Stimulated activated CD4-positive, alpha-beta T cell treated with anti-CD3 and anti-CD28 coated beads, Interleukin-1b, Interleukin-23, amount 100 ng/mL, for 24 hours (primary cell): ENCODE measurements at places on chromosomes 2 and 18.

DNA sequence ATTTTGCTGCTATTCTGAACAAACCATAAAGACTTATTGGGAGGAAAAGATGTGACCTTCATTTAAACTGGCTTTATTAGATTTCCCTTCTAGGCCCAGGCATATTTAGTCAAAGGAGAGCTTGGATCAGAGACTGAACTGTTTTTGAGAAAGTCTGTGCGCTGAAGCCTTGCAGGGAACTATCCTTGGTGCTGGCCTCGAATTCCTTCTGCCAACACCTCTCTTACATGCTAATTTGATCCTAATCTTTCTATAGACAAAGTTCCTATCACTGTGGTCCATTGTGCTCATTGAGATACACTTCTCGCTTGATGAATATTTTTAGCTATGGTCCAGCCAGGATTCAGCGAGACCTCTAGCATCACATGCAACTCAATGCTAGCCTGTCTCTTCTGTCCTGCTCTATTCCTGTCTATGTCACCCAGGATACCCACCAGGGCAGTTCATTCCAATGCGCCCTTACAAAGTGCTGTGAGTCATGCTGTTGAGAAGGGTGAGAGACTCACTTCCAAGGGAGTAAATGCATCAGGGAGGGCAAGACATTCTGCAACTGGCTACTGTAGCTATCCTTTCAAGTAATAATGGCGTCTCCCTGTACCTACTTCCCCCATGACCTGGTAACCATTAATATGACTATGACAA is 356.7 kb upstream of the LYPD1 start:
- no peak for DNase-seq

- DNase-seq = no peak
These were observed 46.7 kb downstream of the REEP1 start for GRCh38 chr2:86290596-86291327.

GRCh38 chr18:48371854-48372602 is 37.2 kb downstream of the ZBTB7C start:
- no peak for DNase-seq

DNA sequence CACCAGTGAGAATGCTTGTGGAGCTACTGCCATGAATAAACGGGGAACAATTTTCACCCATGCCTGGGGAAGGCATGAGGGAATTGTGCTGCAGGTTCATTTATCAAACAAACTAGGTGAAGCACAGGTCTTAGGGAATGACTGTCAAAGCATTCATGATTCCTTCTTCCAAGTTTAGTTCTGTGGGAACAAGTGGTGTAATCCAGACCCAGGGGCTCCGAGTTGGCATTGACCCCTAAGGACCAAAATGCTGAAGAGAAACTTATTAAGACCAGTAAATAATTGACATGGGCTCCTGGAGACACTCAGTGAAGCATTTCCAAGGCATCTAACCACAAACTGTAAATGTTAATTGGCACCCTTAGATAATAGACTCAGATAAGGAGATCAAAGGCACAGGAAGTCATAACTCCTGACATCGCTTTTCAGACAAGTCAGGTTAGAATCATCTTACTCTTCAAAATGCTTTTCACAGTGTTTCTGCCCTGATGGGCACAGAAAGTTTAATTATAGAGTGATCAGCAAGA is 96.9 kb downstream of the SPP2 start:
- no peak for DNase-seq

DNA sequence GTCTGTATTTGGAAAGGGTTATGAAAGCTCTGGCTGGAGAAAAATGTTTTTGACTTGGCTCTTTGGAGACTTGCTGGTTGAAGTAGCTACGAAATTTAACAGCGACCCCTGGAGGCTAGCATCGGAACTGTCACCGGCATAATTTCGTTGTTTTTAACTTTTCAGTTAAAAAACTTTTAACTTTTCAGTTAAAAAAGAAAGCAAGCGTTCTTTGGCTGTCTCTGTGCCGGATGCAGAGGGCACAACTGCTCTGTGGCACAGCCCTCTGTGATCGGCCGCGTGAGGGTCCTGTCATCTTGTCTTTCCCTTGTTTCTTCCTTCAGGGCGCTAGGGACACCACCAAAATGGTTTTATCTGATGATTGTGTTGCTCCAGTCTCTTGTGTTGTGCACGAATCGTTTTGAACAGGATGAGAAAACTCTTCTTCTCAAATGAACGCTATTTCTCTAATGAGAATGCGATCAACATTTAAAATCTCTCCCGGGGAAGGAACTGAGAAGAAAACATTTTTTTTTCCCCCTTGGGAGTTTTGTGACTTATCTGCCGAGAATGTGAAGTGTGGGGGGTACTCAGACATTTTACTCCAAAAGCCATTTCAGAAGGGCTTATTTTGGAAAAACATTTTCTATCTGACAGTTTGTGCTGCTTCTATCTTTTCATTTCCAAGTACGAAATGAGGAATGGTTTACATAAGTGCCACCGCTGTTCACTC is 57.1 kb downstream of the ADCYAP1 start:
- peak; percentile 13 for DNase-seq

DNA sequence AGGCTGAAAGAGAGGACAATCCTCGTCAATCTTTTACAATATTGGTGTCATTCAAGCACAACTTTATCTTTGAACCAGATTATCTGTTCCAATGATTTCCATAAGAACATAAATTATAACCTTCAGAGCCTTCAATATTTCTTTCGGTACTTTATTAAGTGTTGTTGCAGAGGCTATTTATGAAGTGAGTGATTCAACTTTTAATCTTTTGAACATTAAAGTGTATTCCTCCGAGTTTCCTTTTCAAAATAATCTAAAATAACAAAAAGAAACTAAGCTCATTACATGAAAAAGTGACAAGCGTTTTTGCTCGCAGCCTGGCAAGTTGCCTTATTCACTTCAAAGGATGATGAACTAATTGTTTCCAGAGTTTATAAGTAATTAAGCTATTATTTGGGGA is 149.0 kb downstream of the MEIS1 start:
- no peak for DNase-seq

GRCh38 chr18:39329496-39330275 is 1764.1 kb upstream of the CELF4 start:
- DNase-seq = no peak

DNA sequence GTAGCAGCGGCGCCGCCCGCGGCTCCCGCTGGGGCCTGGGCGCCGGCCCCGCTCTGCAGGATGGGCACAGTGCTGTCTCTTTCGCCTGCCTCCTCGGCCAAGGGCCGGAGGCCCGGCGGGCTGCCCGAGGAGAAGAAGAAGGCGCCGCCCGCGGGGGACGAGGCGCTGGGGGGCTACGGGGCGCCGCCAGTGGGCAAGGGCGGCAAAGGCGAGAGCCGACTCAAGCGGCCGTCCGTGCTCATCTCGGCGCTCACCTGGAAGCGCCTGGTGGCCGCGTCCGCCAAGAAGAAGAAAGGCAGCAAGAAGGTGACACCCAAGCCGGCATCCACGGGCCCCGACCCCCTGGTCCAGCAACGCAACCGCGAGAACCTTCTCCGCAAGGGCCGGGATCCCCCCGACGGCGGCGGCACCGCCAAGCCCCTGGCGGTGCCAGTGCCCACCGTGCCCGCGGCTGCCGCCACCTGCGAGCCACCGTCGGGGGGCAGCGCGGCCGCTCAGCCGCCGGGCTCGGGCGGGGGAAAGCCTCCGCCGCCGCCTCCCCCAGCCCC is 369 bp downstream of the CDK5R2 start:
- no peak for DNase-seq

GRCh38 chr18:40738321-40738880 is 1216.6 kb upstream of the PIK3C3 start:
- DNase-seq = no peak

- no peak for DNase-seq
These were observed 211.6 kb downstream of the TCF4 start for GRCh38 chr18:55376387-55376786.

DNA sequence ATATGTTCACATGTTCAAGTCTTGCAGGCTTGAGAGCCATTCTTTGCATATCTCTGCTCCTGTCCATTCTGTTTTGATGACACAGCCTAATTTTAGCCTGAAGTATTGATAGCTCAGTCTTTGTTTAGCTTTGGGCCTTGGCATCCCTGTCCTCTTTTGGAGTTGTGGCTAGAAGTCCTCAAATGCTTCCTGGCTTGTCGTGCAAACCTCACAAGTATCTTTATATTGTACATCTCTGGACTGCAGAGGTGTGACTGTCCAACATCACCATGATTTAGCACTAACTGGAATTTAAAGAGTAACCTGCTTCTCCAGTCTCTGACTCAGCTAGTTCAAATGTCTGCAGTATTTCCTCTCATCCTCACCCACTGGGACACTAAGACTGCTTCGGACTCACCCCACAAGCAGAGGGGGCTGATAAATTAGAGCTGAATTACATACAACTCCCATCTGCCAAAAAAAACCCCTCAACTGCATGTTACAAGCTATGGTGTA is 11.7 kb downstream of the PFN4 start:
- DNase-seq = no peak

- DNase-seq = no peak
These were observed 144.7 kb downstream of the NDUFA10 start for GRCh38 chr2:239880396-239880795.

DNA sequence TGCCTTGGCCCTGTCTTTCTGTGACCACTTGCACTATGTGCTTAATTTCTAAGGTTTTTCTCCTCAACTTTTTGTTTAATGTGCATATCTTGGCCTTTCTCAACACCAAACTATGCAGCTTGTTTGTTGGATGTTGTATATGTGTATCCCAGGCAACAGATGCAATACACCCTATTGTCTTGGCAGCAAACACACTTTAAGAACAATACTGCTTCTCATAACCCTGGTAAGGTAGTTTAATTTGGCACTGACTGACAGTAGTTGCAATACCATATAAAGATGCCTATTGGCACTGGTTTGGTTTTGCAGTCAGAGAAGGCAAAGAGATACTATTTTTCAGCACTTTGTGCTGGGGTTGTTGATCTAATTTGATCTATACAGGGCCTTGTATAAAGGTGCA is 360.7 kb upstream of the CWC22 start:
- no peak for DNase-seq

GRCh38 chr2:238997684-238998083 is 149.8 kb downstream of the TWIST2 start:
- DNase-seq = no peak

DNA sequence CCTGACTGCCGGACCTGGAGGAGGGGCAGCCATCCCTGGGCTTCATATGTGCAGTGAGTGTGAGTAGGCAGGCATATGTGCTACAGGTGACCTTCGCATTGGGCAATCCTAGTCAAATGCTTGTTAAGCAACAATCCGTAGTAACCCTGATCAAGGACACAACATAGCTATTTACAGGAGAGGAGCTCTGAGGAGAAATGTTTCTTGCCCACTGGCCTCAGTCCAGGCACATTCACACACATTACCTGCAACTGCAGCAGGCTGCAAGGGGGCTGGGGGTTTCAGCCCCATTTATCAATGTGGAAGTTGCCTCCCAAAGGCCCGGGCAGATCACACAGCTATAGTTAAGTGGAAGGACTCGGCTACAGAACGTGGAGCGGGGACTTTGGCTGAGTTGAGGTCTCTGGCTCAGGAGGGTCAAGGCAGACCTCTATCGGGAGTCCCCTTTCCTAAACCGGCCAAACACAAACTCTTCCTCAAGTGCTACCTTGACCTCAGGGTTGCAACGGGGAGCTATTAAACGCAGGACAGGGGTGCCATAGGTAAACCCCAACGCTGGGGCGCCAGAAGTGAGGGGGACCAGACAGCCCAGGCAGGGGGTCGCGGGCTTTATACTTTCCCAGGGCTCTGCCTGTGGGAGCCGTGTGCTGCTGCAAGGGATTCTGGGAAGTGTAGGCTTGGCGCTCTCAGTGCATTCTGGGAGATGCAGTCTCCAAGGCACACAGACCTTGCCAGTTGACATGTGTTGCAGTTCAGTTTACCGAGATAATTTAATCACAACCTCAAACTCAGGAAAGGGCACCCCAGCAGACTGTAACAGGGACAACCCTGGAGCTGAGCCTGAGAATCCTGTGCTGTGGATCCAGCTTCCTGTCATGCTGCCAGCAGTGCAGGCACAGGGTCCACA is 9.4 kb downstream of the KHK start:
- no peak for DNase-seq
